Psoas muscle (tissue), 8 donors: ENCODE measurements at places on chromosomes 3 and 15. TPM values are rescaled to one million over a fixed set of nuclear protein-coding genes. Genes with fewer than 3 reads are reported as not detected.

Gene ATG3
- 31.9 TPM for total RNA-seq

Gene REC114
- not detected for total RNA-seq

GRCh38 chr3:196640297-196641018 lies 964 bp downstream of the NRROS start:
- DNase-seq, result no peak

DNA sequence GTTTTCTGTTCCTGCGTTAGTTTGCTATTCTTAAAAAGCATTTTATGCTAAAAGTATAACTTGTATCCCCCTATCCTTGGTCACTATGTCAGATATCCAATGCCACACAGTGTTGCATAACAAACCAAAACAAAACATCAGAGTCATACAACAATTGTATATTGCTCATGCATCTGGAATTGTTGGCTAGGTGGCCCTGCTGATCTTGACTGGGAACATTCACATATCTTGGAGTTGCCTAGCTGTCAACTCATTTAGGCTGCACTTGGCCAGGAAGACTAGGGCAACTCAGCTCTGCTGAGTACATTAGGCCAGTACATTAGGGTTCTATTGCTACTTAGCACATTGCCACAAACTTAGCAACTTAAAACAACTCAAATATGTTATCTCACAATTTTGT lies 706.5 kb upstream of the UBE2E2 start:
- DNase-seq, result no peak

DNA sequence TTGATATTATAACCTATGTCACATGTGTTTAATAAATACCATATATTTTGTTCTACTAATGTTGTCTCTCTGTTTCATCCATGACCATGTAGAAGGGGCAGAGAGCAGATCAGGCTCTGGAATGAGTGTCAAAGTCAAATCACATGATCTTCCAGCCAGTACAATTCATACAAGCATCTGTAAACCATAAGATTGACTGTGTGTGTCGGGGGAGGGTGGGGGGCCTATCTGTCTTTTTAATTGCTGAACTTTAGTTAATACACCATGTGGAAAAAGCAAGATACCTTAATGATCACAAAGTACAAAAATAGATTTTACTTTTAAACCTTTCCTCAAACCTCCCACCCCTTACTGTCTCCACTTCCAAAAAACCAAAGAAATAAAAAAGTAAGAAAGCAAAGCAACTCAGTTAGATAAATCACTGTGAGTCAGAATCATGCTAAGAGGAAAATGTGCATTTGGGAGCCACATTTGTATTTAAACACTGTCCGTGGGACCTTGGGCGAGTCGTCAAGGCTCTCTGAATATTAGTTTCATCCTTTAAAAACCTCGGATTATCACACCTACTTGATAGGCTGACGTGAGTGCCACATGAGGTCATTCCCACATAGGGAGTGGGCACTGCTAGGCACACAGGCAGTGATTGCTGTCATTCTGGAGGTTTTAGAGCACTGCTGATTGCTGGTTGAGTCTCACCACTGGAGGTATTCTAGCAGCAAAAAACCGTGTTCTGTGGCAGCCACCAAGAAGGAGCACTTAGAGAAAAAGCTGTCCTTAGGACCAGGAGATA lies 21.0 kb upstream of the POLR2M start:
- no peak for DNase-seq

GRCh38 chr3:122973893-122974615 lies 53.5 kb downstream of the SEMA5B start:
- no peak for DNase-seq

GRCh38 chr3:37907906-37908305 lies 46.2 kb downstream of the CTDSPL start:
- DNase-seq, result no peak

DNA sequence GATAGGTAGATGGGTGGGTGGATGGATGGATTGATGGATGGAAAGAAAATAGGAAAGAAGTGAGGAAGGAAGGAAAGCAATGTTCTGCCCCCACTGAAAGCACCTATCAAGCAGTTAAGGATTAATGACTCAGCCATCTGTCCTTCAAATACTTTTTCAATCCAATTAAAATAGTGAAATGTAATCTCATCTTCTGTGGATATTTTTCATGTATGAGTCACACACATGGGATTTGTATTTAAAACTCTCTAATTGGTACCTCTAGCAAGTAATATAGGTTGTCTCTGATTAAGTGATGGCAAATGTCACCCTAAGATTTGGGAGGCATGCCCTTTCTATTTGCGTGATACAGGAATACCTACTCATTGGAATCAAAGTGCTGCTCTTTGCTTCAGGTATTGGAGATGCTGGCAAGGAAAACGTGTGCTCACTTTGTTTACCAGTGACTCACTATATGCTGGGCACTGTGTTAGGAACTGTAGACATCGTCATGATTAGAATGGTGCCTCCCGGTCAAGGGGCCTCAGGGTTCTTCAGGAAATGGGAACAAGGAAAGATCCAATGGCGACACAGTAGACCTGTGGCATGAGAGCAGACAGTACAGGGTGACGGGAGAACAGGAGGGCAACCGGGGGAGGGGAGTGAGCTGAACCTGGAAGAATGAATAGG lies 230.1 kb downstream of the CLSTN2 start:
- no peak for DNase-seq

- DNase-seq, result no peak
These were observed 75.0 kb downstream of the PEX5L start for GRCh38 chr3:179961703-179962078.
